ENCODE measurements at places on chromosomes 13 and 19.
A peak's percentile ranks its signal among the peaks of the same experiment; 100 is the strongest.

DNA sequence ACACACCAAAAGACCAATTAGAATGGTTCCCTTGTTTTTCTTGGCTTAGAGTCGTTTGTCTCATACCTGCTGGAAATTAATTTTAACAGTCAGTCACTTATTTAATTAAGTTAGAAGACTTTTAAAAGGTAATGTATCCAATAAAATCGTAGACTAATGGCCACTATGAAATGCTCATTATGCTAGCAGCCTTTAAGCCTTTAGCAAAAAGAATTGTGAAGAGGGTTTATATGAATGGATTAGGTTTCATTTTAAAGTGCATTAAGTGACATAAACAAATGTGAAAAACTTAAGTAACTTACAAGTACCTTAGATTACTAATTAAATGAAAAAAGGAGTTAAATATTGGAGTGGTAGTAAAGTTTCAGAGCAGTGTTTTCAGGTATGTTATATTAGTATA is 139.6 kb downstream of the RXFP2 start:
- no peak for ATAC-seq

GRCh38 chr13:59157181-59157580 is 1006.5 kb downstream of the DIAPH3 start:
- no peak for ATAC-seq

DNA sequence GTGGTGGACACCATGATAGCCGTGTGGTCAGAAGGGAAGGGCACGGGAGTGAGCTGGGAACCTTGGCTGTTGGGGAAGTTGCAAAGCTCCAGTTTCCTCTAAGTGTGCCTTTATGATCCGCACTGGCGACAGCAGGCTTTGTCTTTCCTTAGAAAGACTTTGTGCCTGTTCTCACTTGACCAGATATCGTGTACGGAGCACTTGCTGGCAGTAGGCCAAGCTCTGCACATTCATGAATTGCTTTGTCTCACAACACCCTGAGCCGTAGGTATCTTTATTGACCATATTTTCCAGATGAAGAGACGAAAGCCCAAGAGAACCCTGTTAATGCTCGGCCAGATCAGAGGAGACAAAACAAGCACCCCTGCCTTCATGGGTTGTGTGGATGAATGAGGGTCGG is 15.1 kb downstream of the CUL4A start:
- peak; percentile 23 for ATAC-seq

GRCh38 chr19:51460164-51460992 is 2.1 kb upstream of the SIGLEC8 start:
- peak; percentile 67 for ATAC-seq

GRCh38 chr19:18322318-18322758 is 538 bp downstream of the LSM4 start:
- ATAC-seq = peak; percentile 20

DNA sequence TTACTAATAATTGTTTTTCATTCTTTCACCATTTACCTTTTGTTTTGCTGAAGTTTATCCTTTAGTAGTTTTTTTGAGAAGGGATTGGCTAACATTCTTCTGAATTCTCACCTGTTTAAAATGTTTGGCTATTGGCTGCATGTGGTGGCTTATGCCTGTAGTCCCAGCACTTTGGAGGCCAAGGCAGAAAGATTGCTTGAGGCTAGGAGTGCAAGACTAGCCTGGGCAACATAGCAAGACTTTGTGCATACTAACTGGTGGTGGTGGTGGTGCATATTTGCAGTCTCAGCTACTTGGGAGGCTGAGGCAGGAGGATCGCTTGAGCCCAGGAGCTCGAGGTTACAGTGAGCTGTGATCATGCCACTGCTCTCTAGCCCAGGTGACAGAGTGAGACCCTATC is 27.5 kb upstream of the RNF113B start:
- no peak for ATAC-seq

DNA sequence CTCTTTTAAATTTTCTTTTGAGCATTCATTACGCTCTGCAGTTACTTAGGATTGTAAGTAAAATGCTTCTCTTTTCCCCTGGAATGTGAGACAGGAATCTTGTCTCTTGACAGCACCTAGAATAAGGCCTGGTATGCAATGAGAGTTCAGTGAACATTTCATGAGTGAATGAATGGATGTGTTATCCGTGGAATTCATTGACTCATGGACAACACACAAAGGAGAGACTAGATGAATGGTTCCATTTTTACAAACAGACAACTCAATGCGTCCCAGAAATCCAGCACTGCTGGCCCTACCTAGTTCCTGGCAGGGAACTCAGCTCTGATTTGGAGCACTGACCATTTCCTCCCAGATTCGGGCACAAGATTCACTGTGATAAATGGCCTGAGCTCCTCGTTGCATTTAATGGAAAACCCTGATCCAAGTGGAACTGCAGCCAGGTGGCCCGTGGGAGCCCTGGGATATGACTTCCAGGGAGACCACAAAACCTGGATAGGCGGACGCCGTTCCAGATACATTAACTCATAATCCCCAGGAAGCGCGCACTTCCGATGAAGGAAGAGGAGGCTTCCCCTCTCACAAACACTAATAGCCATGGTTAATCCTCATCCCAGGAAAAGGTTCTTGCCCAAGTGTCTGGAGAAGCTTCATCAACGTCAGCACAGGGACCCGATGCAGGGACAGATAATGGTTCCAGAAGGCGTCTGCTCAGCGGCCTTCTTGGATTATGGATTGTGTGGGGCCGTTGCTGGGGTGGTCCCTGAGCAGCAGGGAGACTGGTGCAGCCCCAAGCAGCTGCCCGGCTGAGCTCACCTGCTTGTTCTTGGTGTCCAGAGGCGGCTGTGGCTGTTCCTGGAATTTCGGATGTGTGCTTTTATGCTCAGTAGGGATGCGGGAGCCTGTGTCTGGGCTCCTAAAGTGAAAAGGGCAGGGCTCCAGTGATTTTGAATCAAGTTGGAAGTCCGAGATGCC is 211.1 kb upstream of the TSHZ3 start:
- ATAC-seq = peak; percentile 16

DNA sequence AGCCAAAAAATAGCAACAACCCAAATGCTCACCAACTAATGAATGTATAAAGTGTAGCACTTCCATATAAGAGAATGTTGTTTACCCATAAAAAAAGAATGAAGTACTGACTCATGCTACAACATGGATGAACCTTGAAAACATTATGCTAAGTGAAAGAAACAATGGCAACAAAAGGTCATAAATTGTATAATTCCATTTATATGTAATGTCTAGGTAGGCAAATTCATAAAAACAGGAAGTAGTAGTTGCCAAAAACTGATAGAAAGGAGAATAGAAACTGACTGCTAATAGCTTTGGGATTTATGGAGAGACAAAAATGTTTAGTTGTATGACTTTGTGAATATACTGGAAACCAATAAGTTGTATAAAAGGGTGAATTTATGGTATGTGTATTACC is 21.6 kb downstream of the MYCBP2 start:
- peak; percentile 38 for ATAC-seq

DNA sequence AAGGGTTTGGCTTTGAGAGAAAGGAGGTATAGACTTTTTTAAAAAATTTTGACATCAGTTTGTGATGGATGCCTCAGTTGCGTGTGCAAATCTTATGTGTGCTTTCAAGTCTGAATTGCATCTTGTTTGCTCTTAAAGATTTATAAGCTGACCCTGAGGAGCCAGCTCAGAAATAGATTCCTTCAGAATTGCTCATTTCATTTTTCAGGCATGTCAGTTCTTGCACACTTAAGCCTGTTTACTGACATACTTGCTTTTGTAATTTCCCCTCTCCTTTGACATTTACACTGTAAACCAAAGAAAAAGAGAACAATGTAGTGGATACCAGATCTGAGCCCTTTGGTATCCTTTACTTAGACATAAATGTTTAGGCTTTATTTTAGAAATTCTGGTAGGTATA is 87.6 kb downstream of the RNF17 start:
- no peak for ATAC-seq

- ATAC-seq = no peak
Measured at GRCh38 chr19:53958823-53959757, 3.6 kb upstream of the CACNG8 start.

DNA sequence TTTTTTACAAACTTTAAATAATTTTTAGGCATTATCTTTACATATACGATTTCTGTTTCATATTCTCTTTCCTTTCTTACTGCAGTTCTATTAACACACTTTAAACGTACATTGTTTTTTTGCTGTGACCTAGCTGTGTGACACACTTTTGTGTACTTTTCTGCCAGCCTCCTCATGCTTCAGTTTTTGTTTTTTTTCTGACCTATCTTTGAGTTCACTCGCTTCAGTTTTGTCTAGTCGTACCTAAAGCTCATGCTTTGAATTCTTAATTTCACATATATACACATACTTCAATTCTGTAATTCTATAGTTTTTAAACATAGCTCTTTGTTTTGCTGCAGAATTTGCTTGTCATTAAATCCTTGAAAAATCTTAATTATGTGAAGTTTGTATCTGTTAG is 150.4 kb downstream of the PDS5B start:
- ATAC-seq = no peak

DNA sequence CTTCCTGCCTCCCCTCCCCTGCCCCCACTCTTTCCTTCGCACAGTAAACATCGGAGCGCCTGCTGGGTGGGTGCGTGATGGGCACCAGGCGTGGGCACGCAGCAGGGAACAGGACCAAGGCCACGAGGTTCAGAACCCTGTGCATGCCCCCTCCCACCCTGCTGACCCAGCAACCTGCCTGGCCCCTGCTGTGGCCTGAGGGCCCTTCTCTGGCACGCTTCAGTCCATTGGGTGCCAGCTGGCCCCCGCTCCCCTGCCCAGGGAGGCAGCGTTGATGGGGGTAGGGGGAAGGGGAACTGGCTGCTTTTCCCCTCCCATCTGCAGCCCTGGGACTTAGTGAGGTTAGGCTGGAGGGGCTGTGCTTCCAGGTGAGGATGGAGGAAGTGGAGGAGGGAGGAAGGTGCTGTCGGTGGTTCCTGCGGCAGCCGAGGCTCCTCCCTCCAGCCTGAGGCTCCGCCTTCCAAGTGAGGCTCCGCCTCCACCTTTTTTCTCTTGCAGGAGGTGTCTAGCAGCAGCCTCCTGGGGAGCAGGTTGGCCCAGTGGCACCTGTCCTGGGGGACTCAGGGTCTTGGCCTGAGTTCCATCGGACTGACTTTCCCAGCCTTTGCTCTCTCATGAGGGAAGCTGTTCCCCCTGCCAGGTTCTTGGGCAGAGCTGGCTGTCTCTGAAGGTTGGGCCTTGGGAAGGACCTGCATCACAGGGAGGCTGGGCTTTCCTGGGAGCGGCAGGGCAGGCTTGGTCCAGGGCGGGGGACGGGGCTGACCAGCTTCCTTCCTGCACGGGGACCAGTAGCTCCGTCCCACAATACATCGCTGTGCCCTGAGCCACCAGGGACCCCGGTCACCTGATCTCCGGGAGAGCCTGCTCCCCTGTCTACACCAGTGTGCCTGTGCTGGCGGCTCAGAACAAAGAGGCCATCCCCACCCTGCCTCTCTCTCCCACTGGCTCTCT is 7.3 kb downstream of the PIAS4 start:
- ATAC-seq = no peak

DNA sequence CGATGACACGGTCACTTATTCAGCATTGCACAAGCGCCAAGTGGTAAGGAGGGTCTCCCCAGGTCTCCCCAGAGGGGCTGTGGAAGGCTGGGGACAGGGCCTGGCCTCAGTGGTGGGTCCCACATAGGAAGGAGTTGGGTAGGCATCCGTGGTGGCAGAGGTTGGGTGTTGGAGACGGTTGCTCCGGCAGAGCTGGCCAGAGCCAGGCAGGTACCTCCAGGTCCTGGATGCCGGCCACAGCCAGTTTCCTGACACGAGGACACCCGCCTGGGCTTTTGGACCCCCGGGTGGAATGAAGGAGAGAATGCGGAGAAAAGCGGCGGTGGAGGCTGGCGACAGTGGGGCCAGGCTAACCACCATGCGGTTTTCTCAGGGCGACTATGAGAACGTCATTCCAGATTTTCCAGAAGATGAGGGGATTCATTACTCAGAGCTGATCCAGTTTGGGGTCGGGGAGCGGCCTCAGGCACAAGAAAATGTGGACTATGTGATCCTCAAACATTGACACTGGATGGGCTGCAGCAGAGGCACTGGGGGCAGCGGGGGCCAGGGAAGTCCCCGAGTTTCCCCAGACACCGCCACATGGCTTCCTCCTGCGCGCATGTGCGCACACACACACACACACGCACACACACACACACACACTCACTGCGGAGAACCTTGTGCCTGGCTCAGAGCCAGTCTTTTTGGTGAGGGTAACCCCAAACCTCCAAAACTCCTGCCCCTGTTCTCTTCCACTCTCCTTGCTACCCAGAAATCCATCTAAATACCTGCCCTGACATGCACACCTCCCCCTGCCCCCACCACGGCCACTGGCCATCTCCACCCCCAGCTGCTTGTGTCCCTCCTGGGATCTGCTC is 1.3 kb upstream of the FFAR1 start:
- no peak for ATAC-seq

DNA sequence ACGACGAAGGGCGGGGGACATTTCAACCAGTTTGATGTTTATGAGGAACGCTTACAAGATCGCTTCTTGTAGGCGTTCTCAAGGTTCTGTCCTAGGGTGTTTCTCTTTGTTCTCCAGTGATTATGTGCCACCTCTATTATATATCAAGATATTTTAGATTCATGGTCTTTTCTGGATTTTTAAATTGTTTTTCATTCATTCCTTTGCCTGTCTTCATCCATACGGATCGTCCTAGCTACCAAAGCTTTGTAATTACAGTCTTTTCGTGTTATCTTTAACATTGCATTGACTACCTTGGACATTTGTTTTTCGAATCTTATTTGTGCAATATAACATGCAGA is 342 bp upstream of the EID2 start:
- peak; percentile 3 for ATAC-seq

GRCh38 chr19:47729468-47729798 is 15.9 kb upstream of the NOP53 start:
- peak; percentile 57 for ATAC-seq

DNA sequence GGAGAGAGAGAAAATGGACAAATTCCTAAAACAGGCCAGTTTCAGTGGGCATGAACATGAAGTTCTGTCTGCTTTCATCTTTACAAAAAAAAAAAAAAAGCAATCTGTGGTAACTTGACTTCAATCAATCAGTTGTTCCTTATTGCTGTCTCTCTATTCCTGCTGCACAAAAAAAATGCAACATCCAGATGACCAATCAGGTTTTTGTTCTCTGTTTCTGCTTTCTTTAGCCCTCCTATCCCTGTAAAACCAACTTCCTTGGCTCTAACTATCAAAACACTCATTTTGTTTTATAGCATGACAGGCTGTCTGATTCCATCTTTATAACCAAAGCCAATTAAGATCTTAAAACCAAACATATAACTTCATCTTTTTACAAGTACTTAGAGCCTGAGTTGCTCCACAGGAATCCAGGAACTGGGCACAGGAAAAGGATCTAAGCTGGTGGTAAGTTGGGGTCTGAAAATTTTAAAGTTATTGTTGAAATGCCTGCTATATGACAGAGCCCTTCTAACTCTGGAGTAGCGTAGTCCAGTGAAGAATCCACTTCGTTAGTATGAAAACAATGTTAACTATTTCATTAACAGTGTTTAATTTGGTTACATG is at the start of gene FPR3:
TSS of gene FPR3 (plus strand) at position 273 of the 606 bp plus-strand sequence. CDS start 28,592 bp downstream, outside the sequence.
- no peak for ATAC-seq
